ENCODE measurements at places on chromosomes 1 and 21.

- no peak for DNase-seq
Measured at GRCh38 chr1:188871164-188871563, 1606.5 kb downstream of the BRINP3 start.

DNA sequence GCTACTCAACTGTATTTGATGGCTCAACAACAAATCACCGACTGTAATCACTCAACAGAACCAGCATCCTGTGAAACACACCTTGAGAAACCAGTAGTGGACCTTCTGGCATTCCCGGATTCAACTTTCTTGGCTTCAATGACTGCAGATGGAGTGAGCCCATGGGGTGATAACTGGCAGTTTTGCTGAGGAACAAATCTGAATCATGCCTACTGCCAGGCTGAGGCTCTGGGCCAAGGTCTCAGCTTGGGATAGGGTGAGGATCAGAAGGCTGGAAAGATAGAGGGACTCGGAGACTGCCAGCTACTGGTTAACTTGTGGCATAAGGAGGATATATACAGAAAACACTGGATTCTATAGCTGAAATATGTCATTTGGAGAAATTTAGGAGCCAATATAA lies 63.5 kb upstream of the DIRAS3 start:
- no peak for DNase-seq

DNA sequence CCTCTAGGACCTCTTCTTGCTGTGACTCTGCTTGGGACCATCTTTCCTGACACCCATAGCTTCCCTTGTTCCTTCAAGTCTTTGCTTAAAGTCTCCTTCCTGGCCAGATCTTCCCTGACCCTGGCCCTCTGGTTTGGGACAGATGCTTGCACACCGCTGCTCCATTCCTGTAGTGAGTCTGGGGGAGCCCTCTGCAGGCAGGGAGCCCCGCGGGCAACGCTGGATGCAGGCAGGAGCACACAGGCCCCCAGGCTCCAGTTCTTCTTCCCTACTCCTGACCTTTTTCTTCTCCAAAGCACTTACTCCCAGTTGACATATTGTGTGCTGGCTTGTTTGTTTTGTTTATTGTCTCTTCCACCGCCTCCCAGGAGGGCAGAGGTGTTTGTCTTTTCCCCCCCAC lies 413.4 kb downstream of the CAMTA1 start:
- no peak for DNase-seq

- DNase-seq = no peak
Measured at GRCh38 chr1:175035865-175036264, 12.6 kb upstream of the MRPS14 start.

DNA sequence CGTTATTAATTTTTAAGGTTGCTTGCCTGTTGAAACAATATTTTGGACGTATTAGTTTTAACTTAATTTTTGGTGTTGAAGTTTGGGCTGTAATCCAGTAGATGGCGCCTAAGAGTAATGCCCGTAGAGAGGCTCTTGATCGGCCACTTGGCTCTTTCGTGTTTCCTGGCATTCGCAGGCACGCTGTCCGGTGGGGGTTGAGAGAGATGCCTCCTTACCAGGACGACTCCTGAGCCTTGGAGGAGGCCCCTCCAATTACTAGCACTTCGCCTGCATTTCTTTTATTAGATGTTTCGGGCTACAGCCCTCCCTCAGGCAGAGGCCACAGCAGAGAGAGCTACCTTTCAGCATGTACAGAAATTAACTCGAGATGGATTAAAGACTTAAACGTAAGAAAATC lies 12.0 kb downstream of the OR2M4 start:
- peak; percentile 5 for DNase-seq

GRCh38 chr1:58045094-58045705 lies 501.3 kb downstream of the OMA1 start:
- DNase-seq = no peak

DNA sequence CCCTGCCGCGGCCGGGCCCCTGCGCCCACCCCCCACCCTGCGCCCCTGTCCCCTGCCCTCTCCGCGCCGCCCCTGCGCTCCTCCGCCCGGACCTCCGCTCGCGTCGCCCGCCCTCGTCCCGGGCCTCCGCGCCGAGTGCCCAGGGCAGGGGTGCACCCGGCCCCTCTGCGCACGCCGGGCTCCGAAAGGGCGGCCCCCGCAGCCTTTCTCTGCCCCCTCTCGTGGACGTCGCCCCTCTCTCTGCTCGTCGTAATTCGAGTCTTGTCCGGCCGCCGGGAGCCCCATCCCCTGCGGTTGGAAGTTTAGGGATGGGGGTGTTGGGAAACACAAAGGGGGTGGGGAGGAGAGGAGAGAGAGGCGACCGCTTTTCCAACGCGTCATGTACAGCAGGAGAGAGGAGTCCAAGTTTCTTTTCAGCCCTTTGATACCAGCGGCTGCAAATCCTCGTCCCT lies 407 bp downstream of the GALNT2 start:
- no peak for DNase-seq

DNA sequence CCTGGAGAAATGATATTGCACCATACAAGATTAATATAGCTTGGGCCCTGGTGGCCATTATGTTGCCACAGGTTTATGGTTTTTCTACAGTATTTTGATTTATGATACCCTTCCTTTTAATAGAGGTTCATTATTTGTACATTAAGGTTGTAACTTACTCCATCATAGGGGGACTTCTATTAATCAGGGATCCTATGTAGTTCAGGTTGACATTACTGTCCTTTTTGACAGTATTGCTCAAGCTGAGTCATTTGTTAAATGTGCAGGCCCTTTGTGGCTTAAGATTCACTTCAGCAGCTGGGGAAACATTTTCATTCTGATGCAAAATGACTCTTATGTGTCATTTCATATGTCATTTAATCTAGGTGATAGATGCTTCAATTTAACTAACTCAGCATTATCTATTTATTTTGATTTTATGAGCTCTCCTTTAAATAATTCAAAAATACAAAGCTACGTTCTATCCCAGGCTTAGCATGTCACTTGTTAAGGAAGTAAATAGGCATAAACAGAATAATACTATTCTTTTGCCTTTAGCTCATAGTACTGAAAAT lies 686.9 kb upstream of the NCAM2 start:
- no peak for DNase-seq

- no peak for DNase-seq
Measured at GRCh38 chr21:30227128-30227527, 11.2 kb upstream of the CLDN8 start.
